Colonic mucosa (tissue), 4 donors: ENCODE measurements at places on chromosomes 16 and 17.
A peak's percentile ranks its signal among the peaks of the same experiment; 100 is the strongest.

DNA sequence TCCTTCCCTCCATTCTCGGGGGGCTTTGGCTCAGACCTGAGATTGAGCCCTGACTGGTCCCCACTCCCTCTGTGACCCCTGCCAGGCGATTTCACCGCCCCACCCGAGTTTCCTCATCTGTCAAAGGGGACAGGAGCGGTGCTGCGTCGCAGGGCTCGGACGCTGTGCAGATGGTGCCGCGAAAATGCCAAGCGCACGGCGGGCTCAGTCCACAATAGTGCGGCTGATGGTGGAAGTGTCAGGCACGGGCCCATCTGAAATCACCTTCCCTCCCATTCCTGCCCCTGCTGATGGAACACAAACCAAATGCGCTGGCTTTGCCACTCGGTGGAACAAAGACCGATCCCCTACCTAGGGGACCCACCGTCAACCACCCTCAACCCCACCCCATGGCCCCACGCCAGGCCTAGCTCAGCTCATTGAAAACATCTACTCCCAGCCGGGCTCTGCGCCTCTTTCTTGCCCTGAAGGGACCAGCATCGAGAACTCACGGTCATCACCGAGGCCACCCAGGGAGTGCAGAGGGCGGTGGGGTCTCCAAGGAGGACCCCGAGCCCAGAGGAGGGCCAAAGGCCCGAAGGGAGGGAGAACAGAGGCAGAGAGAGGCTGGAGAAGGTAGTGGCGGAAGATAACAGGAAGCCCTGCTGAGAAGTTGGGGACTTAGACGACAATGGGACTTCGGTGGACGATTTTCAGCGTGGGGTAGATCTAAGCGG is 1.4 kb downstream of the CARHSP1 start:
- DNase-seq = peak; percentile 89

DNA sequence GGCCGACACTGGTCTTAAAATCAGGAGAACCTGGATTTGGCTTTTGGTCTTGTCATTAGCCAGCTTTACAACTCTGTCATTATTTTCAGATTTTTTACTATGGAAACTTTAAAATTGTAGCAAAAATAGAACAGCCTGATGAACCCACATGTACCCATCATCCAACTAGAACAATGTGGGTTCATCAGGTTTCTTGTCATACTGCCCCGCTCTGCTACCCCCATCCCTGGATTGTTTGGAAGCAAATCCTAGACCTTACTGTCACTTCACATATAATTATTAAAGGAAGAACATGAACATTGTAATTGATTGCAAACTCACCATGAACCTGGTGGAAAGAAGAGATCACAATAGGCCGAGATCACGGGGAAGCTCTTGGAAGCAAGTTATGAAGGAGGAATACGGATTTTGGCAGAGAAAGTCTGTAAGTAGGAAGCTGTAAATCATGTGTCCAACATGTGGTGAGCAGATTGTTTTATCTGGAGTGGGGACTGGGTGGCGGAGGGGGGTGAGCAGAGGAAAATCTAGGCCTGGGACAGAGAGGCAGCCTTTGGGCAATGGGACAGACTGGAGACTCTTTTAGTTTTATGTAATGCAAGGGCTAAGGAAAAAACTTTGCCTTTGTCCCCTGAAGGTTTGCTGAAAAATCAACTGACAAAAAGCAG is 67.0 kb downstream of the PITPNC1 start:
- no peak for DNase-seq

DNA sequence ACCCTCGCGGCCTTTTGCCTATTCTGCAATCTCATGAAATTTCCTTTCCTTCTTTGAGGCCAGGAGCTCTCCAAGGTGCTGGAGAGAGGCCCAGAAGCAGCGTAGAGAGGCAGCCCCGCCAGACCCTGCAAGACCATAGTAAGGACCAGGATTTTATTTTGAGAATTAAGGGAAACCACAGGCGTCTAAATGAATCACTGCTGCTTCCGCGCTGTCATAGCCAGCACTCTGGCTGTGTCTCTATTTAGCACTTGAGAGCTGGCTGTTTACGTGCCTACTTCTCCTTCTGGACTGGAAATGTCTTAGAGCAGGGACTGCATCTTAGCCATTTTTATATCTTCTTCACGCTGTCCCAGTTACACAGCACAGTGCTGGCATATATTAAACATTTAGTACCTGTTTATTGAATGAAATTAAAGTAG is 37.6 kb upstream of the PIRT start:
- peak; percentile 26 for DNase-seq

- no peak for DNase-seq
Observed at GRCh38 chr17:8494506-8495111, 58.9 kb downstream of the NDEL1 start.

DNA sequence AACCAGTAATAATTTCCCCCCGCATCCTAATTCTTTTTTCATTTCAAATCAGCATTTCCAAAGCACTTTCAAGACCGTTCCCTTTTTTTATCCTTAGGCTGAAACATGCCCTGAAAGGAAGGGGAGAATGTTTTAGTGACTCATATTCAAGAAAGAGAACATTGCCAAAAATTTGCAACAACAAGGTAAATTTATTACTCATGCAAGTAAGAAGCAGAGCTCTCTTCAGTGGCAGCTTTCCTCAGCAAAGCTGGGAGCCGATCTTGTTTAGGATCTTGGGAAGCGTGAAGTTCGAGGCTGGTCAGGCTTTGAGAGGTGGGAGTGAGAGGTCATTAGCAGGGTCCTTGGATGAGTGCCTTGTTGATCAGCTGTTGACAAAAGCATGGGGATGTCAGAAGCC is 129.5 kb downstream of the PRKCA start:
- no peak for DNase-seq

DNA sequence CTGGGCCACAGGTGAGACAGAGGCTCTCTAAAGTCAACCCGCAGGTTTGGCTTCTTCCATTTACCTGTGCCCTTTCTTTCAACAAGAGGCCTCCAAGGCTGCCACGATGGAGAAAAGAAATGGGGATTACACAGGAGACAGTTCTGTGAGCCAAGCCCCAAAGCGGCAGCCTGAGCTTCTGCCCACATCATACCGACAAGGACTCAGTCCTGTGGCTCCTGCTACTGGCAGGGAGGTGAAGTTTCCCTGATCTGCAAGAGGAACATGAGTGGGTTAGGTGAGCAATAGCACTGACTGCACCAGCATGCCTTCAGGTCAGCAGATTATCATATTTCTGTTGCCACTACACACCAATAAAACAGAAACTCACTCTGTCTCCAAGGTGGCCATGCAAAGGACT is 800.0 kb downstream of the KCNJ18 start:
- no peak for DNase-seq

- no peak for DNase-seq
Observed at GRCh38 chr16:285146-286055, 2.4 kb downstream of the PDIA2 start.

DNA sequence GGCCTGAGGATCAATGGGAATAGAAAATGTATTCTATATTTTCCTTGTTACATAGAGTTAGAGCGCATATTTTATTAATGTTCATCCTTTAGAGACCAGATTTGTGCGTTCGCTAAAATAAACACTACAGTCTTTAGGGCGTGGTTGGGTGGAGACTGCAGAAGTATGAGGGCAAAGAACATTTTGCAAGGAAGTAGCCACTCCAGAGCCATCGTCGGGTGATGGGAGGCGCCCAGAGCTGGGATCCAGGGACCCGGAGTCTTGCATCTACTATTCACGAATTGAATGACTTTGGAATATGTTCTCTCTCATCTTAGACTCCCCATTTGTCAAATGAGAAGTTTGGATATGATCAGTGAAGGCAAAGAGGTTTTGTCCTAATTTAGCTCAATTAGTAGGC is 154.2 kb upstream of the IRX6 start:
- DNase-seq = peak; percentile 37

GRCh38 chr17:51652529-51652928 is 392.2 kb downstream of the UTP18 start:
- no peak for DNase-seq

- DNase-seq = no peak
Observed at GRCh38 chr16:73846007-73846330, 450.6 kb upstream of the PSMD7 start.

GRCh38 chr17:4005296-4006164 is 41.3 kb upstream of the ATP2A3 start:
- no peak for DNase-seq

DNA sequence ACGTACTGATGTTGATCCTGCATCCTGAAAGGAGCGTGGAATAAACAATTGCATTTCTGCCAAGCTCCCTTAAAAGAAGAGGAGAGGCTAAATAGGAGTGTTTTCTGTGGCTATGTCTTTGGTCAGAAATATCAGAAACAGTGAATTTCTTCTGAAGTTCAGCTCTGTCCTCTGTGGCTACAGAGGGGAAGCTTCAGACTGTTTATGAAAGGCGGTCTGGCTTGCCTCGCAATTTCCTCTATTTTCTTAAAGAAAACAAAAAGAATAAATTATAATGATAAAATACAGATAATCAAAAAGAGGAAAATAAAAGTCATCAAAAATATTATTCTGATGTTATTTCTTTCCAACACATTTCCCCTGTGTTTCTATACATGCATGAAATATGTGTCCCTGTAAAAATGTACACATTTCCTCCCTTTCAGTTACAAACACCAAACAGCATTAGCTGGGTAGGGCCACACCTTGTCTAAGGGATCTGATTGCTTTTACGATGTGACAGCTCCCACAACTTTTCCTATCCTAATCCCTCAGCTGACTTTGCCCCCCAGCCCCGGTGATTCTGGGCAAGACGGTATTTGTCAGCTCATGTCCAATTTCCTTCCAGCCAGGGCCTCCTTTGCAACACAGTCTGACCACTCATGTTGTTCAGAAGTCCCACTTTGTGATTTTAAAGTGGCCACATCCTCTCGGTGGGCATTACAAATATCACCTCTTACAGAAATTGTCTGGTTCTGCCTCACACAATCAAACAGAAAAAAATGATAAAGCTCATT is 439.0 kb downstream of the HS3ST3B1 start:
- no peak for DNase-seq
